Vagina (tissue), 2 donors: ENCODE measurements at places on chromosomes 4 and X.

DNA sequence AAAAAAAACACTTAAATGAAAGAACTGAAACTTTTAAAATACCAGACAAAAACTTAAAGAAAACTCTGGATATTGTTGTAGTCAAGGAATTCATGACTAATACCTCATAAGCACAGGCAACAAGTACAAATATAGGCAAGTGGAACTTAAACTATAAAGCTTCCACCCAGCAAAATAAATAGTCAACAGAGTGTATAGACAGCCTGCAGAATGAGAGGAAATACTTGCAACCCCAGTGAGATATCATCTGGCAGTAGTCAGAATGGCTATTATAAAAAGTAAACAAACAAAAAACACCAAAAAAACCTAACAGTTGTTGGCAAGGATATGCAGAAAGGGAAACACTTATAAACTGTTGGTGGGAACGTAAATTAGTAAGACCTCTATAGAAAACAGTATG, 9.6 kb upstream of the RPS6KA6 start:
- no peak for DNase-seq

DNA sequence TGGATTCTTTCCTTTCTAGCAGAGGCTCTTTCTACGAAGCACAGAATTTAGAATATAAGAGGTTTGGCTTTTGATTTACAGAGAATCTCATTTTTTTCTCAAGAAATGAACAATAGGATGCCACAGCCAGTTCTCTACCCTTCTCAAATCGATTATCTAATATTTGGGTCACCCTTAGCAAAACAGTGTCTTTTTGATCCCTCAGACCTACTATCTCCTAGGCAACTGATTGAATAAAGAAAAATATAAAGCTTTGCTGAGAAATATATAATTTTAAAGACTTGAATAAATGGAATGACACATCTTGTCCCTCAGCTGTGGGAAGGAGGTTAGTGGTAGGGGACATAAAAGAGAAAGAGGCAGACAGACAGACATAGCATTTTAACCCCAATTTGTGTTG, 153.3 kb downstream of the SH3KBP1 start:
- DNase-seq, result no peak

DNA sequence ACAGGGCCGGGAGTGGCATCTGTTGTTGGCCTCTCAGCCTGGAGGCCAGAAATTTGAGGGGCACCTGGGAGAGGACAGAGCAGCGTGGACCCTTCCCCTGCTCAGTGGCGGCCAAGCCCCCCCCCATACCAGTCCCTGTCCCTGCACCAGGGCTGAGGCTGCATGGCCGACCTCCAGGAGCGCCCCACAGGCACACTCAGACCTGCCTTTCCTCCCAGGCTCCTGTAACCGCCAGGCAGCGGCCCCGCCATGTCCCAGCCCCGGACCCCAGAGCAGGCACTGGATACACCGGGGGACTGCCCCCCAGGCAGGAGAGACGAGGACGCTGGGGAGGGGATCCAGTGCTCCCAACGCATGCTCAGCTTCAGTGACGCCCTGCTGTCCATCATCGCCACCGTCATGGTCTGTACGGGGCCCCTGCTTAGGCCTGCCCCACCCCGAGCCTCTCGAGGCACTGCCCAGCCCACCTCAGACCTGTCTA, 15.3 kb downstream of the TMEM175 start:
- DNase-seq, result no peak

DNA sequence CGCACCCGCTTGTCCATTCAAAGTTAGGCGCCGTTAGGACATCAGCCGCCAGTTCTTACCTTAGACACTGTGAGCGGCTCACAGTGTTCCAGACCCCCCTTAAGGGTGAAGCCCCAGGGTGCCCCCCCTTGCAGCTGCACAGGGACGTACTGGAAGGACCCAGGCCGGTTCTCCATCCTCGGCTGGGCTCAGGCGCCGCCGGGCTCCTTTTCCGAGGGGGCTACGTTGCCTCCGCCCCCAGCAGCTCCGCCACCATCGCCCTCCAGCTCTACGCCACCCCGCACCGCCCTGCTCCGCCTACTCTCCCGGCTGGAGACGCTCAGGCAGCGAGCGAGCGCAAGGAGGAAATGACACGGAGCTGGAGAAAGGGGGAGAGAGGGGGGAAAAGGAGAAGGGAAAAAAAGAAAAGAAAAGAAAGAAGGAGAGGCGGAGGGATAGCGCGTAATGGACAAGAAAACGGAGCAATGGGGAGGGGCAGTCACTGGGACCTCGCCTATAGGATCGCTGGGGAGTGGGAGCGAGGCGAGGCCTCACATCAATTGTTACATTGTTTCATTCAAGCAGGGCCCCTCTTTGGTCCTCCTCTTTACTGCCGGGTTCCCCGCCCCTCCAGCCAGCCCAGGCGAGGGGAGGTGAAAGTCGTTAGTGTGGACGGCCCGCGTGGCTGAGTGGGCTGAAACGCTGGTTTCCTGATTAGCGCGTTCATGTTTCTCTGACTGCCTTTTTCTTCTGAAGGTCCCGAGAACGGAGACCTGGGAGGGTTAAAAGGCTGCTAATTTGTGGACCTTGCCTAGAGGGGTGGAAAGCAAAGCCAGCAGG, at the start of gene SHROOM4:
Gene SHROOM4 (minus strand): TSS at position 352 of the 819 bp plus-strand sequence. CDS start 176 bp downstream, at position 176.
- DNase-seq, result no peak

GRCh38 chr4:158770671-158771070, 1.8 kb downstream of the FNIP2 start:
- no peak for DNase-seq

DNA sequence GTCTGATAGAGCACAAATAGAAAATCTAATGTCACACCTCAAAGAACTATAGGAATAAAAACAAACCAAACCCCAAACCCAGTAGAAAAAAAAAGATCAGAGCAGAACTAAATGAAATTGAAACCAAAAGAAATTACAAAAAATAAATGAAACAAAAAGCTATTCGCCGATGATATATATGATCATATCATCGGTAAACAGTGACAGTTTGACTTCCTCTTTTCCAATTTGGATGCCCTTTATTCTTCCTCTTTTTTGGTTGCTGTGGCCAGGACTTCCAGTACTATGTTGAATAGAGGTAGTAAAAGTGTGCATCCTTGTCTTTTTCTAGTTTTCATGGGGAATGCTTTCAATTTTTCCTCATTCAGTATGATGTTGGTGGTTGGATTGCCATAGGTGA, 215.3 kb upstream of the AR start:
- DNase-seq, result no peak
